ENCODE measurements at places on chromosomes 1 and 21.

DNA sequence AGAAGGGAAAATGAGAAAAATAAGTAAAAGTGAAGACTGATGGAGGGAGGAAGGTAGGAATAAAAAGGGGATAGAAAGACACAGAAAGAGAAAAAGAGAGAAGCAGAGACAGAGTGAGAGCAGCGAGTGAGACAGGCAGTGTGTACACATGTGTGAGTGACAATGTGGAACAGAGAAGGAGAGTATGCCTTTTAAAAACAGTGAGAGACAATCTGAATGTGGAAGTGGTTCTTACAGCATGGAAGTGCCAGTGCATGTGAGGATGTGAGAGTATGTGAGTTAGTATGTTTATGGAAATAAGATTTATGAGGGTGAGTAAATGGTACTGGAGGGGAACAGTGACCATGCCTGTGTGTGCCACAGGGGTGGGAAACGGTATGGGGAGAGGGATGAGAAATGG is 1.2 kb downstream of the NEGR1 start:
- DNase-seq, result no peak

DNA sequence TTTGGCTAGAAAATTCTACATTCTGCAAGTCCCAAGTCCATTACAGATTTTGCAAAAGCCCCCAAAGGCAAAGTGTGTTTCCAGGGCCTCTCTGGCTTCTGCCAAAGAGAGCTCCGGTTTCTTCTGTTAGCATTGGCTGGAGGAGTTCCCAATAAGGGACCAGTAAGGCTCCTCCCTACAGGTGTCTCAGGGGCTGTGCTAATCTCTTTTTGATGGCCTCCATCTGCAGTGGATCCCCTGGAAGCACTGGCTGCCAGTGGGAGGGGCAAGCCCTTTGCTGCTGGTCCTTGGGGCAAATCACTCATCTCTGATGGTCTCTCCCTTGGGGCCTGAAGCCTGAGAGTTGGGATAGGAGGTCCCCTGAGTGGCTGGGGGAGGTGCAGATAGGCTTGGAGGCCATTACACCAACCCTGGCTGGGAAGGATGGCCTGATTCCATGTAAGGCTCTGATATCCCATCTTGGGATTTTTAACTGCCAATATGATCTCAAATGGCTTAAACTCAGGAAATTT is 89.1 kb upstream of the USP24 start:
- no peak for DNase-seq

DNA sequence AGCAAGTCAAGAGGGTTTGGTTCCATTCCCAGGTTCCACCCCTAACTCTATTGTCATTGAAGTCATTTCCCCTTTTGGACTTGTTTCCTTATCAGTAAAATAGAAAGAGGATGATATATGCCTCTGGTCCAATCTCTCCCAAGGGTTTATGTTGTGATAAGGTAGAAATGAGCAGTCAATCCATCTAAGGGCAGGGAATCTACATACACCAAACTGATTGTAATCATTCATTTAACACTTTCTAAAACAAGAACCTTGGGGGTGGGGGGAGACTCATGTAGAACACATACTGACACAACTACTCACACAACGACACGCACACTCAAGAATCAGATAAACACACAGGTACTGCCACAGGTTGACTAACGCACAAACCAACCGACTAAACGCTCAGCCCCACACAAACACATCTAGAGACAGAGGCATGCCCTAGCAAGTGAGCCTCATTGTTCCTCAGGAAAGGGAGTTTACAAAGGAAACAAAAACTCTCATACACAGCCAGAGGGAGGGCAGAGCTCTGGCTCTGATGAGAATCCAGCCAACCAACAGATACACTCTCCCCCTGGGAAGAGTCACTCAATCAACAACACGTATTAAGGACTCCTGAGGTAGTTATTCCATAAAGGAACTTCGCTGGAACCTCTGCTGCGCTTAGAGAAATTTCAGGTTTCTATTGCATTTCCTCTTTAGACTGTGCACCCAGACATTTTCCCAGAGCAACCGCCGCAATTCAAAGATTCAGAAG is 1.0 kb downstream of the F11R start:
- DNase-seq, result no peak

DNA sequence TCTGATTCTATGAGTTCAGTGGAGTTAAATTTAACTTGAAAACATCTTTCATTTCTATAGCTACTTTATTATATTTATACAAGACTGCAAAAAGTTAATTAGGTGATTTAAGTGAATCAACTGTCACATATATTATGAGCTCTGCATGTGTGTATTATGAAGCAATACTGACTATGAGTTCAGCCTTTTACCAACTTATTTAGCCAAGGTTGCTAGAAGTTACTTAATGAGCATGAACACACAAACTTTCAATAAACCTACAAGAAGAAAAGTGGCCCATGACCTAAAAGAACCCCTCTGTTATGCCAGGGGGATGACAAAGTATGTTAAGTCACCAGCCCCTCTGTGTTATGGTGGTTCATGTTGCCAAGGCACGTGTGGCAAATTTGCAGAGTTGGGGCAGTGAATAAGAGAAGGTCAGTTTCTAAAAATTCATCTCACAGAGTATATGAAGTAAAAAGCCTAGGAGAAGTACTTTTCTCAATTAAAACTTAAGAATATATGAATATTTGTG is 86.7 kb upstream of the LYPLAL1 start:
- DNase-seq, result no peak

- no peak for DNase-seq
Measured at GRCh38 chr1:222275001-222275728, 272.7 kb downstream of the HHIPL2 start.

- DNase-seq, result no peak
Measured at GRCh38 chr1:168939110-168939946, 167.2 kb upstream of the ATP1B1 start.

- no peak for DNase-seq
Measured at GRCh38 chr1:73770109-73770905, 427.7 kb downstream of the LRRIQ3 start.

- DNase-seq, result no peak
Measured at GRCh38 chr1:157696966-157697628, 3.5 kb downstream of the FCRL3 start.

DNA sequence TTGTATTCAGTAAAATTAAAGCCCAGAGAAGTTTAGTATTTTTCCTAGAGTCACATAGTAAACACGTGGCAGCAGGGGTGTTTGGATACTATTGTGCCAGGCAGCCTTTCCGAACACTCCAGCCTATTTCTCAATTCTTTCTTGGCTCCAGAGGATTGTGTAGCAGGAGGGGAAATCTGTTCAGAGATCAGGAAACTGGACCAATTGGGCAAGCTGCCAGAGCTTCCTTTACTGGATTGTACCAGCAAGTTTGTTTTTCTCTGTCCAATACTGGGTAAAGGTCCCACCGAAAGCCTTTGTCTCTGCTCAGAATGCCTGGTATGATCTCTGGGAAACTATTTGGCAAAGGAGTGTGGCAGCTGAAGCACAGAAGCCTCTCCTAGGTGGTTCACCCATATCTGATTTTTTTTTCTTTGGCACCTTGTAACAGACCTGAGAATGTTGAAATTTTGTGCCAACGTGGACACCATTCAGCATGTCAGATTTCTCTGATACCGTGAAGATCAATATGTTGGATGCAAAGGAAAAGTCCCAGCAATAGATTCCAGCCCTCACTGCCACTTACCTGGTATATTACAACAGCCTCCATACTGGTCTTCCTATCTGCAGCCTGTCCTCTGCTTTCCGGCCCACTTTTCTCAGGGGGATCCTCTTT is 126.2 kb downstream of the FGGY start:
- DNase-seq, result peak; percentile 60

- no peak for DNase-seq
Measured at GRCh38 chr1:153577624-153578051, 12.0 kb upstream of the S100A2 start.

DNA sequence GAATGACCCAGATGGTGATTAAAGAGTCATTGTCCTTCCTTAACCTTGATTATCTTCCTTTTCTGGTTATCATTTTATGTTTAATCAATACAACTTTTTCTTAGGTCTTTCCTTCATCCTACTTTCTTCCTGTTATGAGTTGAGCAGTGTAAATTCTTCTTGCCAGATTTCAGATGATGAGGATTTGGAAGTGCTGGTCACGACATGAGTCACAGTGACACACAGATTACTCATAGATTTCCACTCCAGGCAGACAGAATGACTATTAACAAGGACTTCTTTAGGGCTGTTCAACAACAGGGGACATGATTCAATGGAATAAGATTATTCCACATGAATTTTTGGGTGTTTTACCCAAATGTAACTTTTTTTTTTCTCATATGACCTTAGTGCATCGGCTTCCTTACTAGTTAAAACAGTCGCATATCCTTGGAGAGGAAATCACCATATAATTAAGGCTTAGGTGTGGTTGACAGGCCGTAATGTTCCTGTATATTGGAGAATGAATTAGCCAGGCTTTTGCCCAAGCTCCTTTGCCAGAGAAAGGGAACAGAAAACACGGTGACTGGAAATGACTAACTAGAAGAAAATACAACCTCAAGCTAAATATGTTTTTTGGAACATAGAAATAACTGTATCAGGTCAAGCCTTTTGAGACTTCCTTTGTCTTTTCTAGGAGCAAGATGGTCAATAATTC is 44.2 kb downstream of the PRRX1 start:
- DNase-seq, result no peak

Measured in liver (tissue), 10 donors.